ENCODE measurements at places on chromosomes 1 and 21. TPM values are rescaled to one million over a fixed set of nuclear protein-coding genes. Genes with fewer than 3 reads are reported as not detected.

LAD1 gene
- polyA plus RNA-seq, result 6.9 TPM

WDR64 gene
- not detected for polyA plus RNA-seq

SNIP1 gene
- polyA plus RNA-seq, result 3.0 TPM

LGR6 gene
- polyA plus RNA-seq, result 1.3 TPM

EXO1 gene
- polyA plus RNA-seq, result not detected

GABPB2 gene
- polyA plus RNA-seq, result 4.6 TPM

RPRD2 gene
- polyA plus RNA-seq, result 6.4 TPM

MTF2 gene
- 5.9 TPM for polyA plus RNA-seq

SYT11 gene
- 2.2 TPM for polyA plus RNA-seq

KIF2C gene
- 0.34 TPM for polyA plus RNA-seq

CIART gene
- polyA plus RNA-seq, result 4.1 TPM

PDXK gene
- polyA plus RNA-seq, result 48.0 TPM
